ENCODE measurements at places on chromosomes 7 and 10. TPM values are rescaled to one million over a fixed set of nuclear protein-coding genes. Genes with fewer than 3 reads are reported as not detected.
A peak's percentile ranks its signal among the peaks of the same experiment; 100 is the strongest.

DNA sequence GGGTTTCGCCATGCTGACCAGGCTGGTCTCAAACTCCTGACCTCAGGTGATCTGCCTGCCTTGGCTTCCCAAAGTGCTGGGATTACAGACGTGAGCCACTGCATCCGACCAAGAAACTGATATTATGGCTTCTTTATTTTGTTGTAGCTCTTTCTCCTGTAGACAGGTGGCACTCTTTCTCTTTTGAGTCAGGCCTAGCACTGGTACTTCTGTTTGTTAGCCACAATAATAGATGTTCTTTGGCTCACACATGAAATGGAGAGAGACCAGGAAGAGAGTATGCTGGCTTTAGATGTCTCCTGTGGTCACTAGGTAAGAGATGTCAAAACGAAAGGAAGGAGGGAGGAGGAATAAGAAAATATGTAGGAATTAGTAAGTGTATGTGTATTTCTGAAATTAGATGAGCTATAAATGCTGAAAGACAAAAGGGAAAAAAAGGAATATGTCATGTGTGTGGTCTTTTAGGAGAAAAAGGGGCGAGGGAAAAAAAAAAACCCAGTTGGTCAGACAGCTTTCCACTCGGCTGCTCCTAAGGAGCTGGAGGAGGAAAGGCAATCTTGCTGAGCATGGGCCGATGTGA, 78.7 kb downstream of the CLEC2L start:
- DNase-seq: peak; percentile 33

DNA sequence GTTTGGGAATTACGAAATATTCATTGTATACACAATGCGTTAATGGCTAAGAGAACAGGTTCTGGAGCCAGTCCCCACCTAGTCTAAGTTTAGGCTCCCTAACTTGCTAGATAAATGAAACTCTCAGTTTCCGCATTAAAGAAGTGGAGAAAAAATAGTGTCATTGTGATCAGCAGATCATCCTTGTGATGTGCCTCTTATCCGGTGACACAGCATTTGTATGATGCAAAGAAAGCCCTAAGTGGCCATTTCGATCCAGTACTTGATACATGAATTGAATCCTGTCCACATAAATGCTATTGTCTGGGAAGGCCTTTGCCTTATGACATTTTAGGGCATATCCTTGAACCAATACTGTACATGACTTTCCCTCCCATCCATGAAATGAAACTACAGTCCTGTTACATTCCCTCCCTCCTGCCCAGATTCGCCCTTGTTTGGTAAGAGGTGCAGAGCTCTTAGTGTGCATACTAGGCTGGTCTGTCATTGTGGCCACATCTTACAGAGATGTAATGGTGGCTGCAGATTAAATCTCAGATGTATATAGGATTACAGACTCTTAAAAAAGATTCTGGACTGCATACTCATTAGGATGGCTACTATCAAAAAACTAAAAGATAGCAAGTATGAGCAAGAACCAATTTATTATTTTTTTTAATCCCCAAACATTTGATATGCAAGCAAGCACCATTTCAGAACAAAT, 80.9 kb downstream of the LRRC4 start:
- no peak for DNase-seq

- no peak for DNase-seq
Observed at GRCh38 chr10:122551450-122551849, 9.1 kb upstream of the DMBT1 start.

GRCh38 chr10:71971311-71971731, 7.1 kb downstream of the CHST3 start:
- DNase-seq: no peak

DNA sequence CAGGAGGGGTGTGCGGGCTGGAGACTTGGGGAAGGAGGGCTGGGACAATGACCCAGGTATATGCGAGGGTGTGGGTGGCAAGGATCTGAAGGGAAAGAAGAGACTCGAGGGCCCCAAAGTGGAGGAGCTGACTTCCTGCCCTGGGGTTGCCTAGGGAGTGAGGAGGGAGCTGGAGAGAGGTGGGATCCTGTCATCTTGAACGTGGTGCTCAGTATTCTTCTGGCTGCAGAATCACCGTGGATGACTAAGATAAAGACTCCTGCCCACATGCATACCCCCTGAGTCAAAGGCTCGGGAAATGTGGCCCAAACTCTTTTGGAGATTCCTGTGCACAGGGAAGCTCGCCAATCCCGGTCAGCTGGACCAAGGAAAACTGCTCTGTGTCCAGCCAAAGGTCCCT, 31.2 kb downstream of the COL17A1 start:
- no peak for DNase-seq

DNA sequence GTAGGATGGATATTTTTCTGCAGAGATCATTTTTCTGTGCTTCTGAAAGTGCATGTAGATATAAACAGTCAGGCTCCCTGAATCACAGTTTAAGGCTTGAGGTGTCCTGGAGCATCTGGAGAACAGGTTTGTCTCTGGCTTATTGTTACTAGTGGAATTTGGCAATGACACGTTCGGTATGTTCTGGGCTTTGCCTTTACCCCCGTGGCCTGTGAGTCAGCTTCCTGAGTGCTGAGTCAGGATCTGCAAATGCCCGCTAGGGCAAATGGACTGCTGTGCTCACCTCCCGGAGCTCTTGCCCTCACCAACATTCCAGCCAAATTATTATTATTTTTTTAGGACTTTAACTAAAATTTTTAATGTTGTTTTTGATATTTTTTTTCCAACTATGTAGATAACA, 192.5 kb upstream of the PRSS1 start:
- no peak for DNase-seq

- no peak for DNase-seq
Observed at GRCh38 chr10:35693800-35694199, 51.7 kb upstream of the FZD8 start.

- DNase-seq: no peak
Observed at GRCh38 chr7:73577627-73578341, 595 bp downstream of the TBL2 start.

DNA sequence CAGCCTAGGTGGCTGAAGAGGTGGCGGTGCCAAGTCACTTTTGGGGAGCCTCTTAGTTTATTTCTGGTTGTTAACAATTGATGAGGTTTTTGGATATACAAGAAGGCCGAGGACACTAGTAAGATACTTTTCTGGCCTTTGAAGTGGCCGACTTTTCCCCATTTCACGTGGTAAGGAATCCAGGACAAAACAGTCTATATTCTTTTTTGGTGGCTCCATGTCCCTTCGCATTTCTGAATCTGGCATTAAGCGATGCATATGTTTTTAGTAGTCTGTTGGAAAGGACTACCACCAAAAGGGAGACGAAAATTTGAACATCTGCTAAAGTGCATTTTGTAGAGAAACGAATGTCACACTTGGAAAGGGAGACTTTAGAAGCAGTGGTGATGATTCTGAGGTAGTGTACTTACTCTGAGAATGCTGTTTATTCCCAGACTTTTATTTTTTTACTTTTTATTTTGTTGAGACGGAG, 1.5 kb downstream of the MLLT10 start:
- no peak for DNase-seq

GRCh38 chr10:116721547-116722392, 20.6 kb downstream of the HSPA12A start:
- DNase-seq: no peak

DNA sequence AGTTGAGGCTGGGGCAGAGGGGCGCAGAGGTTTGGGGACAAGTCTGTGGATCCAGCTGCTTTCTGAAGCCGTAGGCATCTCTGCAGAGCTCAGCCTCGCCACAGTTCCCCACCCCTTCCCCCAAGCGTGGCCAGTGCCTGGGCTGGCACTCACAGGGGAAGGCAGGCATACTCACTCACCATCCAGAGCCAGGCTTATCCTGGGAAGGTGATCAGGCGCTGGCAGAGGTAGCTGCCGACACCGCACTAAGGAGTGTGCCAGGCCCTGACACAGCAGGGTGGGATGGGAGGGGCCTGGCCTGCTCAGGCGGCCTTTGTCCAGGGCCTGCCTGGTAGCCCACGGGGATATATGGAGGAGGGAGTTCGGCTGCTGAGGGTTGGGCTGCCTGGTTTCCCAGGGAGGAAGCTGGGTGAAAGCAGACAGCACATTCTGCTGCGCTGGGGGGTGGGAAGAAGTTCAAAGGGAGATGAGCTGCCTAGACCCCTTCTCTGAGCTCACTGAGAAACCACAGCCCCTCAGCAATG, 15.9 kb downstream of the VSIR start:
- DNase-seq: no peak

- DNase-seq: no peak
Observed at GRCh38 chr10:29022513-29022912, 266.4 kb upstream of the LYZL1 start.

DNA sequence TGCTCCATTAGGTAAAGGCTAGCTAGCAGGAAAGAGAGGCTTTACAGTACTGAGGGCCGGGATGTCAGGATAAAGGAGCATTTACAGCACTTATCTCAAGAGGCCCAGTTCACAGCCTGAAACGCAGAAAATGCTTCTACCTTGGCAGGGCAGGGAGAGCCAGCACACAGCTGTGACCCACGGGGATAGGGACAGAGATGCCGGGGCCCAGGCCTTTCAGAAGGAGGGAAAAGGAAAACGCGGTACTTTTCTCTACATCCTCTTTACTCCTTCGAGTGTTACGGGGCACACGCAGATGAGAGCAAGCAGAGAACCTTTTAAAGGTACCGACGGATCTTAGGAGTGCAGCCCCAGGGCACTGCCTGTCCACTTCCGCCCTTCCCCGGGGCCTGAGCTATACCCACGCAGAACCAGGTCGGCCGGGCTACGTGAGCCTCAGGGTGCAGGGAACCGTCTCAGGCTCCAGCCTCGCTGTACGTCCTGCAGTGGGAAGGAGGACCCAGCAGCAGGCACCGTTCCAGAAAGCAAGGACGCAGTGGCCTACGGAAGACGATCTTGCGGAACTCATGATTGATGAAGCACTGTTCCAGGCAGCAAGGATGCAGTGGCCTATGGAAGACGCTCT, 232.3 kb downstream of the ELFN1 start:
- DNase-seq: no peak

GRCh38 chr7:13879994-13880686, 109.3 kb downstream of the ETV1 start:
- DNase-seq: no peak

DNA sequence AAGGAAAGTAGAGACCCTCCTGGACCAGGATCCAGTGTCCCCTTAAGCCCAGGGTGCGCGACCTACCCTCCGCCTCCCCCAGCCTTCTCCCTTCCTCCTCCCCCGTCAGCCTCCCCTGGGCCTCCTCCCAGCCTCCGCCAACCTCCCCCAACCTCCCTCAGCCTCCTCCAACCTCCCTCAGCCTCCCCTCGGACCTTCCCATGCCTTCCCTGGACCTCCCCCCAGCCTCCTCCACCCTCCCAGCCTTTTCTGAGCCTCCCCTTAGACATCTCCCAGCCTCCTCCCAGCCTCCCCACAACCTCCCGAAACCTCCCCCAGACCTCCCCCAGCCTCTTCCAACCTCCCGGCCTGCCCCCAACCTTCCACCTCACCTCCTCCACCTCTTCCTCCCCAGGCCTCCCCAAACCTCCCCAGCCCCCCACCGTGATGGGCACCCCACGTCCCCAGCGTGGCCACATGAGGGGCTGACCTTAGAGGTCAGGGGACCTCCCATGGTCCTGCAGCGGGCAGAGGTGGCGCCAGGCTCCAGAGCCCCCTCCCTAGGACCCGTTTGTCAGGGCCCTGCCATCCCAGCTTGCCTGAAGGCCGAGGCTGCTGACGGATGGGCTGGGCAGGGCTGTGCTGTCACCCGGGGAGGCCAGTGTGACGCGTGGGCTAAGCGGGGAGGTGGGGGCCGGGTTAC, 18.8 kb downstream of the FAM20C start:
- DNase-seq: no peak

DNA sequence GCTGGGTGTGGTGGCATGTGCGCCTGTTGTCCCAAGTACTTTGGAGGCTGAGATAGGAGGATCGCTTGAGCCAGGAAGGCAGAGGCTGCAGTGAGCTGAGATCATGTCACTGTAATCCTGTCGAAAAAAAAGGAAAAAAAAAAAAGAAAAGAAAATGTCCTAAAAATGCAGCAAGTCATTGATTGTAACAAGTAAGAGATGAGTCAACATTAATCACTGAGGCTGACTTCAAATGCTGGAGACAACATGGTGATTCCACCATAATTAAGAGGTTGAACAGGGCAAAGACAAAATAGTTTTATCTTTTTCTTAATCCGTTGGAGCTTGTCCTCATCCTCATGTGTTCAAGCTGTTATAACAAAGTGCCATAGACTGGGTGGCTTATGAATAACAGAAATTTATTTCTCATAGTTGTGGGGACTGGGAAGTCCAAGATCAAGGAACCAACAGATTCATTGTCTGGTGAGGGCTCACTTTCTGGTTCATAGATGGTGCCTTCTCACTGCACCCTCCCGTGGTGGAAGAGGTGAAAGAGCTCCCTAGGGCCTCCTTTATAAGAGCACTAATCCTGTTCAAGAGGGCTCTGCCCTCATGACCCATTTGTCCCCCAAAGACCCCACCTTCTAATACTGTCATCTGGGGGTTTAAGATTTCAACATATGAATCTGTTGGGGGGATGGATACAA, 60.3 kb downstream of the TBXAS1 start:
- no peak for DNase-seq

Gene TUBB8
- 0.38 TPM for polyA plus RNA-seq

Gene DYNC1I1
- polyA plus RNA-seq: 16.0 TPM

Gene MTPN
- polyA plus RNA-seq: 117 TPM

Gene MKI67
- 52.1 TPM for polyA plus RNA-seq

Measured in left lung (tissue), 14 donors.